ENCODE measurements at places on chromosomes 16 and 17. TPM values are rescaled to one million over a fixed set of nuclear protein-coding genes. Genes with fewer than 3 reads are reported as not detected.

PRSS36 gene
- total RNA-seq: 0.85 TPM

FA2H gene
- 2.4 TPM for total RNA-seq

MINK1 gene
- total RNA-seq: 76.9 TPM

TBC1D3K gene
- not detected for total RNA-seq

MT1F gene
- 4.3 TPM for total RNA-seq

DNASE1L2 gene
- 0.34 TPM for total RNA-seq

CDRT4 gene
- 0.34 TPM for total RNA-seq

FBXW10B gene
- total RNA-seq: 1.0 TPM

SULT1A4 gene
- 0.50 TPM for total RNA-seq

CDH13 gene
- 74.0 TPM for total RNA-seq

YBX2 gene
- total RNA-seq: 1.1 TPM

GPR179 gene
- 0.14 TPM for total RNA-seq

RAB37 gene
- total RNA-seq: 0.28 TPM

EVI2B gene
- total RNA-seq: under 0.01 TPM

KRT36 gene
- total RNA-seq: not detected

STRADA gene
- total RNA-seq: 18.2 TPM

SPATA32 gene
- total RNA-seq: not detected

OR2C1 gene
- not detected for total RNA-seq

KRT20 gene
- total RNA-seq: not detected

MGAT5B gene
- 0.07 TPM for total RNA-seq

TEKT1 gene
- total RNA-seq: not detected

ST6GALNAC2 gene
- 114 TPM for total RNA-seq

CAPN15 gene
- 30.1 TPM for total RNA-seq

CASKIN1 gene
- total RNA-seq: 0.34 TPM

XPO6 gene
- total RNA-seq: 83.0 TPM

AOC3 gene
- total RNA-seq: under 0.01 TPM

AATK gene
- total RNA-seq: 0.34 TPM

TUBG2 gene
- 3.4 TPM for total RNA-seq

HOXB4 gene
- total RNA-seq: under 0.01 TPM

KCNG4 gene
- total RNA-seq: not detected

TNS4 gene
- 91.8 TPM for total RNA-seq

ASPHD1 gene
- 1.6 TPM for total RNA-seq

Data from nasal cavity respiratory epithelium epithelial cell of viscerocranial mucosa (primary cell).